ENCODE measurements at places on chromosomes 12 and 14.

DNA sequence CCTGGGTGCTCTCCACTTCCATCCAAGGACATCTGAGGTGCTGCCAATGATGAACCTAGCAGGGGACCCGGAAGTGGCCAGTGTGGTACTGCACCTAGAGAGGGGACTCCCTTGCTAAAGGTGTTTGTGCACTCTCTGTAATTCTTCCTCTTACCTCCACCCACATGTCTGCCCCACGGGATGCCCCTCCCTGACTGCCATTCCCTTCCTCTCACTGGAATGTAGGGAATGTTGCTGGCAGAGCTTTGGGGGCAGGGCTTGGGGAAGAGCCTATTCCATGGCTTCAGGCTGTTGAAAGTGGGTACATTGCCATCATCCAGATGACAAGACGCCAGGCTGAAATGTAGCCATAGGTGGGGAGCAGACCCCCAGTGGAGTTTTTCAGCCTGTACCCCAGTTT, 153.2 kb downstream of the SMOC1 start:
- no peak for DNase-seq

GRCh38 chr12:50059440-50060119, 2.2 kb downstream of the ASIC1 start:
- DNase-seq: peak; percentile 41

- peak; percentile 86 for DNase-seq
Observed at GRCh38 chr12:108305520-108305919, 33.6 kb downstream of the CMKLR1 start.

GRCh38 chr12:66838366-66838765, 159.5 kb upstream of the GRIP1 start:
- no peak for DNase-seq

DNA sequence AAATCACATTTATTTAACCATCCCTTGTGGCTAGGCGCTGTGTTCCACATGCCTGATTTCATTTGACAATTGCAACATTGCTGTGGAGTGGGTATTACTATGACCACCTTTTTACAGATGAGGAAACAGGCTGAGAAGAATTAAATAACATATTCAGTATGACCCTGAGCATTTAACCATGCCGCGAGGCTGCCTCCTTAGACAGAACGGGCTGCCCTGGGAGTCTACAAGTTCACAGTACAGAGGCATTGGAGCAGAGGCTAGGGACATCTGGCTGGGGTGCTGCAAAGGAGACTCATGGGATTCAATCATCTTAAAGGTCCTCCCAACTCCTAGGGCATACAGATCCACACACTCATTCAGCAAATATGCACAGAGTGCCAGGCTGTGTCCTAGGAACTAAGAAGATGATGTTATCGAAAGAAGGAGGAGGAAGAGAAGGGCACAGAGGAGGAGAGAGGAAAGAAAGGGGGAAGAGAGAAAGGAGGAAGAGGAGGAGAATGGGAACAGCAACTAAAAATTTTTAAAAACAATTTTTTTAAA, 164.7 kb upstream of the CCND2 start:
- peak; percentile 11 for DNase-seq

DNA sequence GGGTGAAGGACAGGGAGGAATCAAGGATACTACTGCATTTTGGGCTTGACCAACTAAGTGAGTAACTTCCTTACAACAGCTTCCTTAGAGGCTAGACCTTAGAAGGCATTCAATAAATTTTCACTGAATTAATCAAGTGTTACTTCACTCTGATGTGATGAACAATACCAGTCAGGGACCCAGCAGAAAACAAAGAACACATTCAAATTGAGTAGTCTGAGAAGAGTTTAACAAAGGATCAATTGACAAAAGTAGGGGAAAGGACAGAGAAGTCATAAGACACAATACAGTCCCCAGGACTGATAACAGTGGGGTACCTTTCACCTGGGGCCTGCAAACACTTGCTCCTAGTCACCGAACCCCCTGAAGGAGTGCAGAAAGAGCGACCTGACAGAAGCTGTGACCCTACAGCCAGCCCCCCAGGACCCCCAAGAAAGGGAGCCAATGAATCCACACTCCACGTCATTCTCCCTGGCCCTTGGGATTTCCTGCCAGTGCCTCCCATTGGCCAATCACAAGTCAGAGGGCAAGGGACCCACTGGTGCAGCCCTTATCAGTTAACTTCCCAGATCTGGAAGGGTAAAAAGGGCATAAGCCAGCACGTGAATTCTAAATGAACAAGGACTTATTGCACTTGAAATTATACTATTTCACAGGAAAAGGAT, 6.9 kb downstream of the ANAPC5 start:
- no peak for DNase-seq

- peak; percentile 52 for DNase-seq
Observed at GRCh38 chr12:96399120-96399918, 920 bp downstream of the CDK17 start.

- DNase-seq: no peak
Observed at GRCh38 chr12:26187014-26187798, 8.2 kb upstream of the SSPN start.
